NCI-H2227 treated with DMSO at 0.1 percent for 48 hours (cell line): ENCODE measurements at places on chromosomes 11 and 22.

- DNase-seq: no peak
Measured at GRCh38 chr11:43694477-43694876, 13.9 kb downstream of the HSD17B12 start.

- no peak for DNase-seq
Measured at GRCh38 chr11:121590772-121591404, 138.1 kb upstream of the SORL1-AS1 start.

GRCh38 chr11:86294026-86294425, 8.0 kb upstream of the HIKESHI start:
- no peak for DNase-seq

GRCh38 chr22:36552289-36552688, 23.3 kb upstream of the EIF3D start:
- no peak for DNase-seq

DNA sequence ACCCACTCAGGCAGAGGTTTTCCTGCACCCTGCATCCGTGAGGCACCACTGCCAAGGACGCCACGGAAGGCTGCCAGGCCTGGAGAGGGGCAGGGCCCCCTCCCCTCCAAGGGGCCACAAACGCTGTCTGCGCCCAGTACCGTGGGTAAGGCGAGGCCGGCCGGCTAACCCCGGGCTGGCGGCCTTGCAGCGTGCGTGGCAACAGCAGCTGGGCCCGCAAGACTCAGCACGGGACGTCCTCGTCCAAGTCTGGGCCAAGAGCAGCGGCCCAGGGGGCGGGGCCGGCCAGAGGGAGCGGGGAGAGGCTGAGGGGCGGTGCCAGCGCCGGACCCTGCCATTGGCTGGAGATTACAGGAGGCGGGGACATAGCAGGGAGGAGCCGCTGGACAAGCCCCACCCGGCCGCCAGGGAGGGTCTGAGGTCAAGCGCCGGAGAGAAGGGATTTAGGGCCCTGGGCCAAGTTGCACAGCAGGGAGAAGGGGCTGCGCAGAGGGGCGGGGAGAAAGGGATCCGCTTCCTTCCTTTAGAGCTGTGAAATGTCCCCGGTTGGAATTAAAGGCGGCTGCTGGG, 16.0 kb downstream of the SLC43A1 start:
- DNase-seq: peak; percentile 45

GRCh38 chr22:43945632-43946383, 9.4 kb upstream of the SAMM50 start:
- no peak for DNase-seq
